Fibroblast of the aortic adventitia (primary cell): ENCODE measurements at places on chromosomes 7 and 10.
A peak's percentile ranks its signal among the peaks of the same experiment; 100 is the strongest.

GRCh38 chr7:129882531-129882930 lies 70.2 kb downstream of the UBE2H start:
- peak; percentile 37 for DNase-seq

- DNase-seq, result peak; percentile 81
Observed at GRCh38 chr7:26090927-26091519, 61.0 kb upstream of the NFE2L3 start.

GRCh38 chr10:28892818-28893547 lies 215.7 kb downstream of the BAMBI start:
- DNase-seq, result peak; percentile 52

- peak; percentile 63 for DNase-seq
Observed at GRCh38 chr10:99888622-99889021, 106.2 kb downstream of the ABCC2 start.

- DNase-seq, result peak; percentile 49
Observed at GRCh38 chr7:131066635-131067034, 261.0 kb upstream of the MKLN1 start.

DNA sequence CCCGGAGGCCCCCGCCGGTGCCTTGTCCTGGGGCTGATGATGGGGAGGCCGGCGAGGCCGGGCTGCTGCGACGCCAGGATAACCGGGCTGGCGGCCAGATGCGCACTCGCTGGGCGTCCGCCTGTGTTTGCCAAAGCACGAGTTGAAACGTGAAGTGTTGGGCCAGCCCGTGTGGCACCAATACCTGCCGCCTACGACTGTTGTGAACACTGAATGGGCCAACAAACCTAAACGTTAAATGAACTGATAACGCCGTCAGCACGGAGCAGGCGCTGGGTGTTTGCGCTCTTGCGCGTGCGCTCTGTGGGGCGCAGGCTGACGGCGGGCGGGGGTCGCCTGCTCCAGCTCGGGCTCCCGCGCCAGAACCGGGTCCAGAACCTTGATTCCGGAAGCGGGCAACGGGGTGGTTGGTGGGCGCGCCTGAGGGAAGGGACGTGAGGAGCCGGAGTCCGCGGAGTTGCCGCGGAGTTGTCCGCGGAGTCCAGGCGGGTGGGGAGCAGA lies 658 bp downstream of the CYP2E1 start:
- DNase-seq, result no peak

GRCh38 chr7:3892686-3893085 lies 591.6 kb downstream of the SDK1 start:
- DNase-seq, result no peak

- peak; percentile 77 for DNase-seq
Observed at GRCh38 chr7:23277359-23277989, 21.7 kb upstream of the MALSU1 start.

DNA sequence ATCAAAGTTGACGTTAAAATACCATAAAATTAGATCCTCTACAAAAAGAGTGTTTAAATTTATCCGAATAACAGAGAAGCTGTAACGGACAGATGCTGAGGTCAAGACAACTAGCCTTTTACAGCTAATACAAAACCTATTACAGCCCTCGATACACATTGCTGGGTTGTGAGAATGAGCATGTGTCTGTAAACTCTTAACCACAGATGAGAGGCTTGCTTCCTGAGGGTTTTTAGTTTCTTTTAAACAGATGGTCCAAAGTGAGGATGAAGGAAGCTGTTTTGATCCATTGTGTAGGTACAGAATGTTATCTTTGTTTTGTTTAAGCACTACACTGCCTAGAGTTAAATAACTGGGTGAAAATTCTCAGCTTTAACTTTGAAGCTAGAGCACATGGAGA lies 578.2 kb downstream of the PARD3 start:
- DNase-seq, result no peak

DNA sequence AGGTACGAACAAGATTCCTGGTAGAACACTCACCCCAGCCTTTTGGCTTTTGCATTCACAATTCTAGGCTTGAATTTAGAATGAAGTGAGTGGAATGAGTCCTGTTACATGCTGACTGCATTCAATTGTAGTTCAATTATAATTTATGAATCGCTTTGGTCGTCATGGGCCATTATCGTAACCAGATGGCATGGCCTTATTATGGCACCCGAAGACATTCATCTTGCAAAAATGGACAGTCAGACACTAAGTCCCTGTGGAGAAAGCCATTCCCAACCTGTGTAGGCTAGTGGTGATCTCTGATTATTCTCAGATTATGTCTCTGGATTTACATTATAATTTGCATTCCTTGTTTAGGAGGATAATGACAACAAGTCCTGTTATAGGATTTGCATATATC lies 292.4 kb upstream of the NPSR1 start:
- DNase-seq, result no peak

GRCh38 chr7:48130658-48131108 lies 40.6 kb upstream of the ABCA13 start:
- DNase-seq, result no peak

DNA sequence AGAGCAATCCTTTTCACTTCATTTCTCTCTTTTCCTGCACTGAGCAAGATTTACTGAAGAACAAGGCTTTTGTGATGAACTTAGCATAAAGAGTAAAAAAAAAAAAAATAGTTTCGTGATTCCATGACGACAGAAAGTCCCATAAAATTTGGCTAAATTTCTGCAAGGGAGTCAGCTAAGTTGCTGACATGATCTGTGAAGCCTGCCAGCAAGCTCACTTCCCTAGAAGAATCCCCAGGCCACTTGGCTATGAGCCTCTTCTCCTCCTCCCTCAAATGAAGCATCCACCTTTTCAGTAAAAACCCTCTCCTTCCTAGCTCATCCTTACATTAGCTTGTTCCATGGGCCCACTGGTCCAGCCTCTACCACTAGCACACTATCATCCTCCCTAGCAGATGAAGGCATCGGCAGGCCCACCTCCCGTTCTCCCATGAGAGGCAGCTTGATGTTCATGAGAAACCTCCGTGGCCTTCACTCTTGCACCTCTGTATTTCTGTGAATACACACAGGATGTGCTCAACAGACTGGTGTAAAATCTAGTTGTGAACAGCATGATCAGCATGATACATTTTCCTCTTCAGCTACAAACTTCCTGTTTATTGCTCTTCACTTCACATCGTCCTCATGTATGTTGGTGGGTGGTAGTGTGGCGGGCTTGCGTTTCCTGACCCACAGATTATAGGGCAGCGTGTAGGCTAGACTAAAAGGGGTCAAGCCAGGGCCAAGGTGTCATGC lies 30.9 kb downstream of the GIMAP8 start:
- DNase-seq, result no peak

DNA sequence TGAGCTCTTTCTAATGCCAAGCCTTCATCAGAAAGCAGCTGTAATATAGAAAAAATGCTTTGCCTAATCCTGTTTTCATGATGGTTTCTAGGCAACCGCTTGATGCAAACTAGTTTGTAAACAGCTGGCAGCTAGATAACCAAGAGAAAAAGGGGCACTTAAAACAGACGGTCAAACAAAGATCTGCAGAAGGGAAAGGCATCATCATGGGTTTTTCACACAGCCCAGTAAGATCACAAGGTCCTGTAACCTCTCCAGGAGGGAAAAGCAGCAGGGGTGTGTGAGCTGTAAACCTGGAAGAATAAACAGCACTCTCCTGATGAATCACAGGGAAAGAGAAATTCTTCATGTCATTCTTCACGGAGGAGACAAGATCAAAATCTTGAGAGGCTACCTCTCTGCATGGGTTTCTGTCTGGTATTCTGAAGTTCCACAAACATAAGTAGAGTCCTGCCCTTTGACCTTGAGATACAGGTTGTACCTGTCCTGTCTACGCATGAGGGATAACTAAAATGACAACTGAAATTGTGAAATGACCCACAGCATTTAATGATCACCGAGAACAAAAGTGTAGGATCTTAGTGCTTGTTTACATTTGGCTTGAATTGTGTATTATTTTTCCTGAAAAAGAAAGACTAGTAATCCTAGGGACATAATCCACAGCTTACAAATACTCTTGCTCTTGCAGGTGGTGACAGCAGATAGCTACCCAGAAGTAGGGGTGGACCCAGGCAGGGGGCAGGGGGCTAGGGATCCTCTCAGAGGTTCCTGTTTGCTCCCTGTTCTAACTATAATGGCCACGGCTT lies 48.0 kb downstream of the CREB3L2 start:
- peak; percentile 35 for DNase-seq

DNA sequence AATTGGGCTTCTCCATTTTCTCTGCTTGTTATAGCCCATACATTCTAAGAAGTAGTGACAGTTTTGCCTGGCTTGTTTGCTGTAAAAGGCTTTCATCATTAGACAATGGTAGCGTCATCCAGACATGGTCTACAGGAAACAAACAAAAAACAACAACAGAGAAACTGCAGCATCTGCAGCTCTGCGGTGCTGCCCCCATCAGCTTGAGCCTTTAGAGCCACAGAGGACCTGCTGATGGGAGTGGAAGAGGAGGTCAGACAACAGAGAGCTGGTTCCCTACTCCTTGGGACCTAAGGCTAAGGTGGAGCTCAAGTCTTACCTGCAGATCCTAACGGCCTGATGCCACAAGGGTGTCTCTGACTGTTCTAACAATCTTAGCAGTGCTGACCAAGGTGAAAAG lies 3.1 kb downstream of the INA start:
- DNase-seq, result no peak

DNA sequence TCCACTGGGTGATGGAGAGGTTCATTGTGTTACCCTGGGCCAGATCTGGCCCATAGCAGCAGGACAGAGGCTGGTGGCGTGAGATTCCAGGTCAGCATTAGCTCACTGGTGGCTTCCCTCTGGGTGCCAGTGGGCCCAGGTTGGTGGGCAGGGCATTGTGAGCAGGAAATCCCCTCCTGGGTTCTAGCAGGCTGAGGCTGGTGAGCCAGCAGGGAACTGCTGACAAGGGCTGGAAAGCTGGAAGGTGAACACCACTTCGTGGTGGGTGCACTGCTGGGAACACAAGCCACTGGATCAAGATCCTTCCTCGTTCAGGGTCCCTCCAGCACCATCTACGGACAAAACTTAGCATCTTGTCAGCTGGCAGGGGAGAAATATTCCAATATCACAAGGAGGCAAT lies 259.2 kb upstream of the FZD1 start:
- DNase-seq, result no peak

- no peak for DNase-seq
Observed at GRCh38 chr7:3393862-3394261, 92.8 kb downstream of the SDK1 start.

GRCh38 chr10:103506061-103506460 lies 12.6 kb downstream of the NEURL1 start:
- DNase-seq, result no peak

DNA sequence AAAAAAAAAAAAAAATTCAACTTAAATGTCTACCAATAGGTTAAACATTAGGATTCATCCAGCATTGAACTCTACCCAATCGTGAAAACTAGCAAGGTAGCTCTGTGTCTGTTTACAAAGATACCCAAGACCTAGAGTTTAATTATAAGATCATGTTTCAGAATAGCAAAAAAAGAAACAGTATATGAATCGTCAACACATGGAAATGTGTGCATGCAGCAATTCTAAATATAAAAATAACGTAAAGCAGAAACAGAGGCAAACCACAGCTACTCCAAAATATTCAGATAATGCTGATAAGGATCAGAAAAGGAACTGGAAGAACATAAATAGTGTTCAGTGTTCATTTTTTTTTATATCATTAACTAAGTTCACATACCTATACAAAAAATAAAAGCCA lies 68.7 kb downstream of the AFAP1L2 start:
- DNase-seq, result no peak

DNA sequence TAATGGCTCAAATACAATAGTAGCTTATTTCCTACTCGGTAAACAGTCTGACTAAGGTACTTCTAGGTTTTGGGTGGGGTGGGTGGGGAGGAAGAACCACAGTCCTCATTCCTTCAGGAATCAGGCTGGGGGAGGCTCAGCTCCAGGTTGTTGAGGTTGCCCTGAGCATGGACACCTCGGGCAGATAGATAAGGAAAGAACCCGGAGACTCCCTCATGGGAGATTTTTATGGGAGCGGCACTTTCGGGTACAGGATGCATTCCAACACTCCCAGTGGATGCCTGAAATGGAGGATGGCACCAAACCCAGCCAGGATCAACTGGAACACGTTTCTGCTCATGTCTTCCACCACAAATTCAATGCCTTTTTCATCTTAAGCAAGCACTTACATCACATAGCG lies 5.5 kb upstream of the GSDME start:
- no peak for DNase-seq

DNA sequence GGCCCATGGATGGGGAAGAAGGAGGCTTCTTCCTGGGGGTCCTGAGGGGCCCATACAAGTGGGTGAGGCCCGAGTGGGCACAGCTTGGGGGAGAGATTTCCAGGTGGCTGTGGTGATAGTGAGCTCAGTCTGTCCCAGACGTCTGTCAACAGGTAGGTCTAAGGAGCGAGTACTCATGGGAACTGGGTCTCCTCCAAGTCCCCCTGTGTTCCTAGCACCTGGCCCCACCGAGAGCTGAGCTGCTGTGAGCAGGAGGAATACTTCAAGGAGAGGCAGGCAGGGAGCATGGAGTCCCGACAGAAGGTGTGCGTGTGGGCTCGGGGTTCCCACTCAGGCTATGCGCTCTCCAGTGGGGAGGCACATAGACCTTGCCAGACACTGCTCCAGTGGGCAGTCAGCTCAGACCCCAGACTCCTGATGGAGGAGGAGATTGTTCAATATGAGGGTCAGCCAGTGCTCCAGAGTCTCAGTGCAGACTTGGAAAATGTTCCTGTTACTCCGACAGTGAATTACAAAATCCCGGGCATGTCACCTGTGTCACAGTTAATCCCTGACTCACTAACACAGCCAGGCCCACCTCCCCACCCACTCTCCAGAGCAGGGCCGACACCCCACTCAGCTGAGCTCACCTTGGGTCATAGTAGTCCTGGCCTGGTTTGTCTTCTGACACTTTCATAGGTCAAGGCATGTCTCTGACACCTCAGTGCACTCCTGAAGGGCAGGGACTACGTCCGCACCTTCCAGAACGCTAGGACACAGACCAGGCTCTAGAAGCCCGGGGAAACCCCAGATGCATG lies 28.2 kb upstream of the C10orf53 start:
- DNase-seq, result no peak

DNA sequence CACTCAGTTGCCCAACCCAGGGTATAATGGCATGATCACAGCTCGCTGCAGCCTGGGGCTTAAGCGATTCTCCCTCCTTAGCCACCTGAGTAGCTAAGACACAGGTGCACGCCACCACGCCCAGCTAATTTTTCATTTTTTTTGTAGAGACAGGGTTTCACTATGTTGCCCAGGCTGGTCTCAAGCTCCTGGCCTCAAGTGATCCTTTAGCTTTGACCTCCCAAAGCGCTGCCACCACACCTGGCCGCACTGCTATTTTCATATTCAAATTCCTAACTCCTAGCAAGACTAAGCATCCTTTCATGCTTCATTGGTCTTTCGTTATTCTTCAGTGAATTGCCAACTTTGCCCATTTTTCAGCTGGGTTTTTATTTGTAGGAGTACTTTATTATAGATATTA lies 30.4 kb upstream of the DAGLB start:
- DNase-seq, result no peak

DNA sequence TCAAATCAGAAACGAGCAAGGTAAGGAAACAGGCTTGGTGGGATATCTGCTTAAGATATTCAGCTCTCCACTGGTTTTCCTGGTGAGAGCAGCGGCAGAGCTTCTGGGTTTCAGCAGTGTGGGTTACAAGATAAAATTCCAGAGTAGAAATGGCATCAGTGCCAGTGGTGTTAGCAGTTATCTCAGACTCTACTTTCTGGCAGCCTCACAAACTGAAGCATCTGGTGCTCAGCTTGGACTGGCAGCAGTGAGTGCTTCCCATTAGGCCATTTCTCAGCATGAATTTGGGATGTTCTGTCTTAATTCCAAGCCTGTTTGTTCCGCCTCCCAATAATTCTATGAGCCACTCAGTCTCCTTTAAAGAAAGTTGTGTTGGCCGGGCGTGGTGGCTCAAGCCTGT lies 6.9 kb upstream of the GSTO2 start:
- no peak for DNase-seq
